ENCODE measurements at places on chromosomes 4 and X.
A peak's percentile ranks its signal among the peaks of the same experiment; 100 is the strongest.

DNA sequence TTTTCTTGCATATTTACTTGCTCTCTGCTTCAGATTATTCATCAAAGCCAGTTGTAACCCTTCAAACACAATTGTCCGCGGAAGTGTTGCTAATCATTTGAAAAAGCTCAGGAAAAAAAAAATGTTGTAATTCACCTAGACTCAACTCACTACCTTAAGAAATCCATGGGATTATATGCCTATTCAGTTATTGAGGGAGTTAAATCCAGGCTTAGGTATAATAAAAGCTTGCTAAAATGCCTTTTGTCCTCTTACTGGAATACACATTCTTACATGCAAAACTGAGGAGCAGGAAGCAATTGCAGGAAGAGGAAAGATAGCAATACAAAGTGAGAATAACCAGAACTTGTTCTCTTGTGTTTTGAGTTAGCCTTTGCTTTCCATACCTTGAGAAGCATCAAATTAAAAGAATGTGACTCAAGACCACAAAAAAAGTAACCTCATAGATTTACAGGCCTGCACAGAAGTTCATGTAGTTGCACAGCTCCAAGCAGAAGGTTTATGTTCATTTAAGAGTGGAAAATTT lies 91.4 kb upstream of the FAM241A start:
- H3K27ac ChIP-seq: no peak overlapping the region
- no peaks in the 10 kb centered on the region for H3K36me3 ChIP-seq
- no peak for DNase-seq

DNA sequence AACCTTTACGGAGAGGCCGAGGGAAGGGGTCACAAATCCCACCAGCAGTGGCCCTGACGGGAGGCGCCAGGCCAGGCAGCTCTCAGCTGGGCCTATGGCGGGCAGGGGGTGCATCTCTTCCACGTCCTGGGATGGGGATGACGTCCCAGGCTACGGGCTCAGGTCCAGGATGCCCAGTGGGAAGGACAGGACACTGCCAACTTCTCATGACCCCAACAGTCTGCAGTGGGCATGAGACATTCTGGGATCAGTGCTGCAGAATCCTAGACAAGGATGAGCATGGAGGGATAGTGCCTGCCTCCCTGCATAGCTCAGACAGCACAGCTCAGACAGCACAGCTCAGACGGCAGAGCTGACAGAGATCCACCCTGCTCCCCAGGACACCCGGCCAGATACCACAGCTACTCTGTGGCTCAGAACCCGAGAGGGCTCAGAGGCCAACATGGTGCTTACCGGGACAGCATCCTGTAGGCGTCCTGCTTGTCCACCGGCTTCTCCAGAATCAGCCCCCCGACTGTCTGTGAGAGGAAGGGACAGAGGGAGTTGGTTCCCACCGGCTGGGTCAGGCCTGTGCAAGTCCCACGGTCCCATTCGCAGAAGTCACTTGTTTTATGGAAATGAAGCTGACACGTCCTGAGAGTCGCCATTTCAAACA lies 17.3 kb downstream of the ASMTL start:
- H3K27ac ChIP-seq: no peak overlapping the region
- H3K4me1 ChIP-seq: no peaks in the 10 kb centered on the region
- H3K4me3 ChIP-seq: no peak overlapping the region
- DNase-seq: peak; percentile 42
- H3K27me3 ChIP-seq: no peaks in the 10 kb centered on the region
- H3K36me3 ChIP-seq: peaks cover 4% of the 10 kb centered on the region

- no peak overlapping the region for H3K27ac ChIP-seq
- no peaks in the 10 kb centered on the region for H3K27me3 ChIP-seq
- DNase-seq: no peak
- no peak overlapping the region for H3K4me3 ChIP-seq
- no peaks in the 10 kb centered on the region for H3K4me1 ChIP-seq
- H3K36me3 ChIP-seq: no peaks in the 10 kb centered on the region
Measured at GRCh38 chr4:165600959-165601683, 222.3 kb downstream of the CPE start.

DNA sequence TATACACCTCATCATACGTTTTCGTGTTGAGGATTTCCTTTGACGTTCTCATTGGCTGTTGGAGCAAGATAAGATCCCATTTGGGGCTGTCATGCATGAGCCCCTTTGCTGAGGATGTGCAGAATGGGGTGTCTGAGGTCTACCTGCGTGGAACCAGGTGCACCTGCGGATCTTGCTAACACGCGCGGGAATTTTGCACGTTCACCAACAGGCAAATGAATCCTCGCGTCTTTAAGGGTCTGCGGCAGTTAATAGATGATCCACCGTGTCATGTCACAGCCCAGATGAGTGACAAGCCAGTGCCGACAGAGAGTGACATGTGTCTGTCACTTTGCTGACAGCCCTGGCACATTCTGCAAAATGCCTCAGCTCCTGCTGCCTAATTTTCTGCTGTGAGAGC lies 56.3 kb upstream of the SHOX start:
- no peaks in the 10 kb centered on the region for H3K36me3 ChIP-seq
- no peak overlapping the region for H3K4me3 ChIP-seq
- H3K4me1 ChIP-seq: no peaks in the 10 kb centered on the region

- no peaks in the 10 kb centered on the region for H3K4me1 ChIP-seq
- no peak for DNase-seq
- no peaks in the 10 kb centered on the region for H3K36me3 ChIP-seq
- no peaks in the 10 kb centered on the region for H3K27me3 ChIP-seq
Measured at GRCh38 chr4:154450966-154451365, 40.6 kb downstream of the DCHS2 start.
